ENCODE measurements at places on chromosomes 7 and 10.

DNA sequence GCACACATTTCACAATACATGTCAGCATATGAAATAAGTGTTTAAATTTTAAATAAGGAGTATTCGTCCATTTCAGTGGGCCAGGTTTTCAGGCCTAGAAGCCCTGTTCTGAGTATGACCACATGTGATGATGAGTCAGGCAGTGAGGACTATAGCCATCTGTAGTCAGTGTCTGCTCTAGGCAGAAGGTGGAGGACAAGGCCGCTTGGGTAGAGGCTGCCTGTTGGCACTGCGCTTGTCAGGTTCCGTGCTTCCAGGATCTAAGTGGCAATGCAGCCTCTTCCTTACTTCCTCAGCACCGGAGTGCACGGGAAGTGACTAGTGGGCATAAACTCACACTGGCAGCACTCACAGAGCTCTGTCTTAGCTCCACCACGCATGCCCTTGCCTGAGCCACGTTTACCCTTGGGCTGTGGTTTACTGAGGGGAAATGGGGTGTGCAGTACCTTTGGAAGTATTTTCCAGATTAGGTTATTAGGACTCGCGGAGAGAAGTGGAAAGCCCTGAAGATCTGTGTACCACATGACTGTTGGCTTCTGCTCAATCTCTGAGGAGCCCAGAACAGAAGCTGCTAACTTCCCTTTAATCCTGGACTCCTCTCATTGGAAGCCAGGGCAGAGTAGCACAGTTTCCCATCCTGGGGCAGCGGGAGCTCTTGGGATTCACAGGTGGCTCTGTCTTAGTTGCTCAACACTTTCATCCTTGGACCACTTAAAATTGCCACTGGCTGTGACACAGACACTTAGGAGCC lies 87.5 kb upstream of the GJD4 start:
- no peak for DNase-seq

GRCh38 chr7:76262683-76263402 lies 39.6 kb upstream of the HSPB1 start:
- DNase-seq = peak; percentile 38

DNA sequence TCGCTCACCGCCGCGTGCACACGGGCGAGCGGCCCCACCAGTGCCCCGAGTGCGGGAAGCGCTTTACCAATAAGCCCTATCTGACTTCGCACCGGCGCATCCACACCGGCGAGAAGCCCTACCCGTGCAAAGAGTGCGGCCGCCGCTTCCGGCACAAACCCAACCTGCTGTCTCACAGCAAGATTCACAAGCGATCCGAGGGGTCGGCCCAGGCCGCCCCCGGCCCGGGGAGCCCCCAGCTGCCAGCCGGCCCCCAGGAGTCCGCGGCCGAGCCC lies 3.3 kb downstream of the REPIN1 start:
- no peak for DNase-seq

- no peak for DNase-seq
Measured at GRCh38 chr7:29853789-29854188, 47.5 kb downstream of the WIPF3 start.
